Fibroblast of skin of left biceps (primary cell): ENCODE measurements at places on chromosomes 12 and 14.

GRCh38 chr12:22874151-22874550 is 249.2 kb downstream of the ETNK1 start:
- no peak for DNase-seq

DNA sequence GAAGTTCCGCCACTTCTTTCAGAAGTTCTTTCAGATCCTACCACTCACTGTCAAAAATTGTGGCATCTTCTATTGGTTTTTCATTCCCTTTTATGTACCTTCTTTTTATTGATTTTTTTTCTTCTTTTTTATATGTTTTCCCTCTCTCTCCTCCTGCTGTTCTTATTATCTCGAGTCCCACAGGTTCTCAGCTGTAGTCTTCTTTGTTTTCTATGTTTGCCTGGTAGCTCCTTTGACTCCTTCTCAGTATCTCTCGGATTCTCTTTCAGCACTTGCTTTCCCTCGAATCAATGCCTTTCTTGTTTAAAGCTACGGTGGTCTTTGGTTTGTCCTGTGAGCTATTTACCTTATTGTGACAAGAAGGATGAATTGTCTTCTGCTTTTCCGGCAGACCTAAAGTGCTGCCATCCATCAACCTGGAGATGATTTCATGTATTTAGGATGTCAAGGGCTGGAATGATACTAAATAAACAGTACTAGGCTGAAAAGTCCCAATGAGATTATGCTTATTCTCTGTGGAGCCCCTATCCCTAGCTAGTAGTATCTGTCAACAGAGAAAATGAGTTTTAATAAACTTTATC is 541.7 kb downstream of the NOVA1 start:
- DNase-seq = no peak

DNA sequence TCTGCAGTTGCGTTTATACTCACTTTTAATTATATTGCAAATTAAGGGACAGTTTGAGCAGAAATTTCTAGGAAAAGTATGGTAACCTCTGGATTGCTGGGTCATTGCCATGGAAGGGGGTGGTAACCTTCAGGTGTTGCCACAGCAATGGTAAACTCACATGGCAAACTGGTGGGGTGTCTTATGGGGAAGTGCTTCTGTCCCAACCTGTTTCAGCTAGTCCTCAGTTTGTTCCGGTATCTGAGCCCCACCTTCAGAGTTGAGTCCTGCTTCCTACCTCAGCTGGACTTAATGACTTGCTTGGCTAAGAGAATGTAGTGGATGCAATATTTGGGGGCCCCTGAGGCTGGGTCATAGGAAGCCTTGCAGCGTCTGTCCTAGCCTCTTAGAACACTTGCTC is 7.3 kb upstream of the CLMN start:
- DNase-seq = no peak

DNA sequence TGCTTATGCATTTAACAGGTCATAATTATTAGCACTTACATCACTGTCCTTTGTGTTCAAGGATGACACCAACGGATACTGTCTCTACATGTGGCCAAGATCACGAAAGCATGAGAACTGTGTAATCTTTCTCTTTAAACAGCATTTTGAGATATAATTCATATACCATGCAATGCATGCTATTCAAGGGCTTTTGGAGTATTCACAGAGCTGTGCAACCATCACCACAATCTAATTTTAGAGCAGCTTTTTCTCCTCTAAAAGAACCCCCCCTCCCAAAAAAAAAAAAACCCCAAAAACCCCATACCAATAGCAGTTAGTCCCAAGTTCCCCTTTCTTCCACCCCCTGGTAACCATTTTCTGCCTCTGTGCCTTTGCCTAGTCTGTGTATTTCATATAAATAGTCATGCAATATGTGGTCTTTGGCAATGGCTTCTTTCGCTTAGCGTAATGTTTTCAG is 60.6 kb downstream of the SPRING1 start:
- DNase-seq = no peak

DNA sequence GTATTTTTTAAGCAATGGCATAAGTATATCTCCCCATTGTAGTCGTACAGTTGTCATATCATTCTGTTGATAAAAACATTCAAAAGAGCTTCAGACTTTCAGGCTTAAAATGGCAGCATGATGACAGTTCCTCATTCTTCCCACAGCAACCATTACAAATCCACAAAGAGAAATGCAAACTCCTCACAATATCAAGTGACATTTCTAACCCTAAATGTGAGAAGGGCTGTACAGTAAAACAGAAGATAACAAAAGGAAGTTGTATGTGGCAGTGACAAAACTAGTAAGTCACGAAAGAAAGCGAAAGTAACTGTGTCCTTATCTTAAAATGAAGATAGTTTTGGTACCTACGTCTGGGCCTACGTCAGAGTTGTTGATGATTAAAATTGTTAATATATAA is 46.7 kb downstream of the GXYLT1 start:
- no peak for DNase-seq

- no peak for DNase-seq
Observed at GRCh38 chr12:86256163-86256562, at the start of gene MGAT4C. MGAT4C (minus strand) TSS chr12:86256391.

DNA sequence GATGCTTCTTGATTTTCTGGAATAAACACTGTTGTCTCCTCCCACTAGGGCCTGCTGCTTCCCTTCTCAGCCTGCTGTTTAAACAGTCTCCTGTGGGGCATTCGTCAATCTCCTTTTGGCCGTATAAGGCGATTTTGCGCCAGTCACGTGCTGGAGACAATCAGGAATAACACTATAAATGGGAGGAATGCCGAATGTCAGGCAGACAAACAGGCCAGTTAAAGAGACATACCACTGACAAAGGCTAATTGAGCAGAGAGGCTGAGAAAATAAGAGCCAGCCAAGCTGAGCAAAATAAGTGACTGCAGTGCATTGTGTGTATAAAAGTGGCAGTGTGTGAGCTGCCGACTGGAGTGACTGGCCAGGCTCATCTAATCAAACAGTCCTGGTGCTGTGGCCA is 23.3 kb downstream of the DMAC2L start:
- no peak for DNase-seq

DNA sequence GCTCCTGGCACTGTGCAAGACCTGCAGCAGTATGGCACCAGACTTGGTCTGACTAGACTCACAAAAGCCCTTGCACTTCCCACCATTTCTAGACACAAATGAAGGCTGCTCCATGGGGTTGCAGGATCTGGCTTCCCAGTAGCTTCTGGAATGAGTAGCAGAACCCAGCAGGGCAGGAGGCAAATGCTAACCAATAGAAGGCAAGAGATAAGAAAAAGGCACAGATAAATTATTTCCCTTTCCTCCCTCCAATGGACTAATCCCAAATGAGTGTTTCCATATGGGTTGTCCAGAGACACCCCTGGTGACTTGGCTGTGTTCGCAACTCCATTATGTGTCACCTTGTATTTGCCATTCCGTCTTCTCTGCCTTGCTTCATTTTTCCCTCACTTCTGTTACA is 49.7 kb downstream of the KIF21A start:
- DNase-seq = no peak

DNA sequence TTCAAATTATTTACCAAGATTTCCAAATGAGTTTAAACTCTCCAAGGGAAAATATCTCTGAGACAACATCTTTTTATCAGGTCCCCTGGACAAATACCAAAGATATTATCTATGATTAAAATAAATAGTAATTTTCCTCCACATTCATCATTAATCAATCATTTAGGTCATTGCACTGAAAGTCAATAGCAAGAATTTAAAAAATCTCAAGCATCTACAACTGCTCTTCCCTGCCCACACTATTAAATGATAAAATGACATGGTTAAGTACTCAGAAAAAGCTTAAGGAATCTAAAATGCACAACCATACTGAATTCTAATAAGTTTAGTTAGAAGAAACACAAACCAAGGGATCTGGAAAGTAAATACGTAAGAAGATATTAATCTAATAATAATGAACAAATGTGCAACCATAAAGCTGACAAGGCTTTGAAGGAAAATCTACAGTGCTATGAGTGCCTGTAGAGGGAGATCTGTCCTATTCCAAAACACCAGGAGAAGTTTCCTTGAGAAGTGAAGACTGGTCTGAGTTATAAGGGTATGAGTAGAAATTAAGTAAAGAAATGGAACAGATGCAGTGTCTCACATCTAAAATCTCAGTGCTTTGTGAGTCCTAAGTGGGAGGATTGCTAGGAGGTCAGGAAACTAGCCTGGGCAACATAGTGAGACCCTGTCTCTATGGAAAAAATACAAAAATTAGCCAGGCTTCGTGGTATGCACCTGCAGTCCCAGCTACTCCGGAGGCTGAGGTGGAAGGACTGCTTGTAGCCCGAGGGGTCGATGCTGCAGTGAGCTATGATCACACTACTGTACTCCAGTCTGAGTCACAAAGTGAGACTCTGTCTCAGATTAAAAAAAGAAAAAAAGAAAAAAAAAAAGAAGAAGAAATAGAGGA is 19.2 kb downstream of the INTS13 start:
- DNase-seq = no peak

DNA sequence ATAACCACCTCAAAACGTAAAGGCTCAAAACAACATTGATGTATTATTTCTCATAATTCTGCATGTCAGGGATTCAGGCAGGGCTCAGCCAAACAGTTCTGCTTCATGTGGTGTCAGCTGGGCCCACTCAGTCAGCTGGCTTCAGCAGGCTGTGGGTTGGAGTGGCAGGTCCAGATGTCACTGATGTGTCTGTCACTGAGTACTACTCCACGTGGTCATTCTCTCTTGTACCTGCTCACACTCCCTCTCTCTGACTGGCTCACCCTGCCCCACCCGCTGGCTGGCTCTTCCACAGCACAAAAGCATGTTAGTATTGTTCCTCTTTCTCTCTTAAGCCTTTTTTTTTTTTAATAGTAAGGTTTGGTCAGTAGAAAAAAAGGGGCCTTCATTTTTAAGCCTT is 182.4 kb downstream of the DICER1 start:
- no peak for DNase-seq
